ENCODE measurements at places on chromosomes 7 and 10.

DNA sequence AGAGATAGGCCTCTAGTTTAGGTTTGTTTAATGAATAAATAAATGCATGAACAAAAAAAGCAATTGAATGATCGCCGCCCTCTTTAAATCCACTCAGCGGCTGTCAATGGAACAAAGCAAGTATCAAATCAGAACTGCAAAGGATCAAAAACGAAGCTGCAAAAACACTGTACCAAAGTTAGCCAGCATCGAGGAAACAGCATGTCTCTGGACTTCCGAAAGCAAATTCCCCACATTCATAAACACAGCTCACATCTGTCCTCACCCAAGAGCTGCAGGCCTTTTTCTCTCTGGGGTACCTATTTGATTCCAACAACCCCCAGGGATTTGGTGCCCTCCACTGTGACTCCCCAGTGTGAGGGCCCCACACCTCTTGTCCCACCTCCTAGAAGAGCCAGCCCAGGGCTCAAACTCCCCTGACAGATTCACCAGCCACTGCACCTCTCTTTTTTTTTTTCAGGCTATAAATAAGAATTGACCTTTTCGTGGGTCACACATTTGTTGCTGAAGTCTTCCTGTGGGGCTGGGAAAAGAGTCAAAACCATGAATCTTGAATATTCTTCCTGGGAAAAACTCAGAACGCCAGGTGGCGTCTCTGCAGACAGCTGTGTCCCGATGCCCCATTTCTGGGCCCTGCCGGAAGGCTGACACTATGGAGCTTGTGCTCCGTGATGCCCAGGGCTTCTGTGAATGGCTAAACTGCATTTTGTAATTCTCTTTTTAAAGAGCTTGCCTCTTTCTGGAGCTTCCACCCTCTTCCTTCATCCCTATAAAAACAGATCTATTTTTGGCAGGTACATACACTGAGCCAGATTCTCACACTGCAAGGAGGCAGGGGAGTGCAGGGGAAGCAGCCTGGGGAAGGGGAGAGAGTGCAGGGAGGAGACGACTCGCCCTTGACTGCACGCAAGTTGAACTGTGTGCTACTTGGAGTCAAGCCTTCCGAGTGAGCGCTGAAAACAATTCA lies 51.7 kb downstream of the HSPA12A start:
- no peak for DNase-seq

- DNase-seq, result no peak
Observed at GRCh38 chr10:513393-513792, 176.1 kb downstream of the DIP2C start.

DNA sequence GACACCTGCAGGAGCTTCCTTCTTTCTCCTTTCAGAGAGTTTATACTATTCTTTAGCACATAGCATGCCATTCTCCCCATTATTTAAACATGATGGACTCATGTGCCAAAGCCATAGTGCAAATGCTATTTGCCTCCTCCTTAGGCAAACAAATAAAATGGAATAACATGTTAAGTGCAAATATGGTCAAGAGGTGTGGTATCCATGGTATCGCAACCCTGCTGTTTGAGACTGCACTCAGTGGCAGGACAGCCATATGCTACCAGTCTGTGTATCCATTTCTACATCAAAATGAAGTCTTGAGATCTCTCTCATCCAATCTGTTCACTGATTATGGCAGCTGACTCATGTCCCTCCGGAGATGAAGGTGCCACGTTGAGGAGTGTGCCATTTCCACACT lies 22.8 kb downstream of the HEPACAM2 start:
- no peak for DNase-seq

GRCh38 chr7:16317406-16317805 lies 103.9 kb downstream of the CRPPA start:
- DNase-seq, result no peak

- no peak for DNase-seq
Observed at GRCh38 chr10:74882427-74882826, 56.0 kb downstream of the KAT6B start.

DNA sequence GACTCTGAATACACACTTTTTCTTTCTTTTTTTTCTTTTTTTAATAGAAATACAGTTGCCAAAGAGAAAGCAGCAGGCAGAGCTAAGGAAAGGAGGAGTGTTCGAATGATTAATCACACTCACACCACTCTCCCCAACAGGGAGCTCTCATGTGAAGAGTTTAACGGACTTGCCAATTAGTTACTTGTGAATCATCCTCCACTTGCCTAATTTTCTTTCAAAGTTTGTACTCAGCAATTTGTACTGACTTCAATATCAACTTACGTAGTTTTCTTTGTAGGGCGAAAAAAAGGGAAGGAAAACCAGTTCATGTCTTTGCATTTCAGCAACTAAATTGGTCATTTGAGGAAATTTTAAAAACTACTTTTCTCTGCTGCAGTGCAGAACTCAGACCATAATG lies 109.2 kb downstream of the PIP4K2A start:
- DNase-seq, result no peak

- DNase-seq, result no peak
Observed at GRCh38 chr10:122237331-122237990, 33.6 kb upstream of the BTBD16 start.

- no peak for DNase-seq
Observed at GRCh38 chr10:4758256-4758655, 67.8 kb upstream of the AKR1E2 start.

DNA sequence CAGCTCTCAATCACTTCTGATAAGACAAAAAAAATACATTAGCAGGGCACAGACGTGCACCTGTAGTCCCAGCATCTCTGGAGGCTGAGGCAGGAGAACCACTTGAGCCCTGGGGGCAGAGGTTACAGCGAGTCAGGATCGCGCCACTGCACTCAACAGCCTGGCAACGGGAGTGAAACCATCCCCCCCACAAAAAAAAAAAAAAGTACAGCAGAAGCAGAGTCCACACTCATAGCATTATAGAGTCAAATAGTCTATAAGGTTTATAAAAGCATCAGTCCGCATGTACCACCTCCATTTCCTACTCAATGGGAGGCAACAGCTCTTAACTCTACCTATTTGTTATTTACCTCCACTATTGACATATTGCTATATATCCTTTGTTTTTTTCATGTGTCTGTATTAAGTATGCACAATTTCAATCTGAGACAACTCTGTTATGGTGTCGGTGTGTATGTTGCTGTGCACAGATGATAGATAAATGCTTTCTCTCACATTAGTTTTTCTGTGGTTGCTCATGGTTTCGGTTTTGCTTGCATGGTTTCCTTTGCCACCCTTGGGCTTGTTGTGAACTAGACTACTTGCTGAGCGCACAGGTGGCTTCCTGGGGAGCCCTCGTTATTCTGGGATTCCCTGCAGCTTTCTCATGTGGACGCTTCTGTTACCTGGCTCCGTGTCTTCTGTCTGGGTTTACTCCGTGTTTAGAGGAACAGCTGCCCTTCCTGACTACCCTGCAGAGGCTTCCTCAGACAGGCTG lies 40.4 kb downstream of the PROSER2 start:
- peak; percentile 20 for DNase-seq

GRCh38 chr7:94348142-94348541 lies 46.6 kb upstream of the COL1A2 start:
- no peak for DNase-seq

DNA sequence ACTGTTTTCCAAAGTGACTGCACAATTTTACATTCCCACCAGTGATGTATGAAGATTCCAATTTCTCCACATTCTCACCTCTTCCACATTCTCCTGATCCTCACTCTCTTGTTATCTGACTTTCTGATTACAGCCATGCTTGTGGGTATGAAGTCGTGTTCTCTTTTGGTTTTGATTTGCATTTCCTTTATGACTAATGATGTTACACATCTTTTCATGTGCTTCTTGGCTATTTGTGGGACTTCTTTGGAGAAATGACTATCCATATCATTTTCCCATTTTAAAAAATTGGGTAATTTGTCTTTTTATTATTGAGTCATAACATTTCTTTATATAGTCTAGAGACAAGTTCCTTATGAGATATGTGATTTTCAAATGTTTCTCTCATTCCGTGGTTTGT lies 10.5 kb upstream of the GIMAP8 start:
- DNase-seq, result no peak

DNA sequence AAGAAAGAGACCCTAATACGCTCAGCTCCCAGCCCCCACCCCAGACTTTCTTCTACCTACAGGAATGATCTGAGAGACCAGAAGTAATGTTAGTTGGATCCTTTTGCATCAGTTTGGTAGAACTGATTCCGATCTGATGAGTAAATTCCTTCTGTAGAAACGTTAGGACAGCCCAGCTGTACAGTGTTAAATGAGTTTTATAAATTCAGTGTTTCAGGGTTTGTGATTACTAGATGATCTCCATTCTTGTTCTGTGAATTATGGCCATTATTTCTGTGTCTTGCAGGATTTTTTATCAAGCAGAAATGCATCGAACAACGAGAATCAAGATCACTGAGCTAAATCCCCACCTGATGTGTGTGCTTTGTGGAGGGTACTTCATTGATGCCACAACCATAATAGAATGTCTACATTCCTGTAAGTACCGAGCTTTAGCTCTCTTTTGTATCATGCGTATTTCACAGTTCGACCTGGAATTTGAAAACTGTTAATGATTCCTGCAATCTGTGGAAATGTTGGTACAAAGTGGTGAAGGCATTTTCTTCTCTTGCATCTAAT lies 5.3 kb downstream of the BMI1 start:
- no peak for DNase-seq

DNA sequence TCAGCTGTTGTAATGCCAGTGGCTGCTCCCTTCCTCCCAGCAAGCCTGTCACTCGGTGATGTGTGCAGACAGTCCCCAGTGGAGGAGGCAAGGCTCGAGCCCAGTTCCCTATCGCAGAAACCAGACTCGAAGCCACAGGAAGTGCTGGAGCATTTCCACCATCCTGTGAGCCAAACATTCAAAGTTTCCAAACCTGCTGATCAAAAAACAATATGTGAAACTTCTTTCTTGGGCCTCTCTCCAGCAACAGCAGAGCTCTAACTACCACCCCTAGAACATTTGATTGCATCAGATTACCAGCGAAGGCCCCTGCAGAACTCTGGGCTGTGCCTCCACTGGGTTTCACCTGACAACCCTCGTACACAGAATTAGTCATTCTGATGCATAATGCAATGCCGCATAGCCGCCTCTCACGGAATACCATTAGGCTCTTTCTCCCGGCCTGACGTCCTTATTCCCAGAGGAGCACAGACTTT lies 94.0 kb downstream of the ELMO1 start:
- no peak for DNase-seq

- DNase-seq, result no peak
Observed at GRCh38 chr7:131026297-131027000, 292.4 kb upstream of the KLF14 start.

DNA sequence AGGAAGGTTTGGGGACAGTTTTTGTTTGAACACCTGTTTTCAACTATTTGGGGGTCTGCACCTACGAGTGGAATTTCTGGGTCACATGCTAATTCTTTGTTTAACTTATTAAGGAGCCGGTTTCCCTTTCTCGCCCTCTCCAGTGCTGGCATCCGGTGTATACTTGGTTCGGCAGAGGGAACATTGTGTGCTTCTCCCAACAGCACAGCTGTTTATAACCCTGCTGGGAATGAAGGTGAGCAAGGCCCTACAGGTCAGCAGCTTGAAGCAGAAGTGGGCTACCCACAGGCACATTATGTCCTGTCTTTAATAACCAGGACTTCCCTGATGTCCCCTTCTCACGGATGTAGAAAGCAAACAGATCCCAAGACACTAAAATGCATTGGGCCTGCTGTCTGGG lies 87.5 kb upstream of the PDCD4 start:
- no peak for DNase-seq

GRCh38 chr10:52248697-52249306 lies 65.3 kb upstream of the DKK1 start:
- DNase-seq, result no peak

DNA sequence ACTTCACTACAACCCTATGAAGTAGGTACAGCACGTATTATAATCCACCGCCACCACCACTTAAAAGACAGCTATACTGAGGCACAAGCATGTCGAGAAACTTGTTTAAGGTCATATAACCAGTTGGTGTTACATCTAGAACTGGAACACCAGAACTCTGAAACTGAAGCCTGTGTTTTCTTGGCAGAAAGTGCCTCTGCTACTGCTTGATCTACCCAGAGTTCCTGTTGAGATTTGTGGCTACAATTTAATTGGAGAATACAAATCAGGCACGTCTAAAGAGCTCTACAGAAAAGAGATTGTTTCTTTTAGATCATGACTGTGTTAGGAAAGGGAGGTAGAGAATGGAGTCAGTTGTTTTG lies 4.3 kb upstream of the ADD3 start:
- DNase-seq, result no peak

DNA sequence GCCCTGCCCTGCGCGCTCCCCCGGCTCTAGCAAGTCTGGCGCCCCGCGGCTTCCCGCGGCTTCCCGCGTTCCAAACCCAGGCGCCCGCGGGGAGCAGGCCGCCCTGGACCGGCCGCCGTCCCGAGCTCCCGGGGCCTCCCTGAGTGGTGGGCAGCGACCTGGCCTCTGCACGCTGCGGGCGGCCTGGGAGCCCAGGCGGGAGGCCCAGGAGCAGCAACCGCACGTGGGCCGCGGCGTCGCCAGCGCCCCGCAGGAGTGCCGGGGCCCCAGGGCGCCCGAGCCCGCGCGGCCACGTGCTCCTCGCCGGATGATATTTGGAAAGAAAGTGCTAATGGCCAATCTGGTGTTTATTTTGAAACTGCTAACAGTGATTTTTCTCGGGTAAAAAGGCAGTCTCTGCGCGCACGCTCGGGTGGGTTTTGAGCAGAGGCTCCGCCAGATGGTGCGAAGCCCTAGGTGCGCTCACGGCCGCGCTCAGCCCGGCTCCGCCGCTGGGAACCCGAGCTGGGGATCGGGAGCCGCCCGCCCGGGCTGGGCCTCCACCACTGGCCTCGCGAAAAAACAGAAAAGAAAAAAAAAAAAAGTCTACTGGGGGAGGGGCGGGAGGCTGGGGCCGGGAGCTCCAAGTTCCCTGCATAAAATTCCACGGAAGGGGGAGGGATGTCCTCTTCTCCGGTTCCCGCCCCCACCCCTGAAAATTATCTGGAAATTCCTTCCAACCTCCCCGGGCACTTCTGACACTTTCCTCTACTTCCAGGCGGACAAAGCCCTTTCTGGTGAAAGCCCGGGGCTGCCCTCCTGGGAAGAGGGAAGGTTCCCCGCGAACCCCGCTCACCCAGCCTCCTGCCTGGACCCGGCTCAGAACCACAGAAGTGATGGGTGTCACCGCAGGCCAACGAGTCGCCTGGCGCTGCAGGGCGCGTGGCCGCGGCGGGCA lies 4.3 kb downstream of the EBF3 start:
- no peak for DNase-seq

GRCh38 chr10:116848944-116849247 lies 403 bp upstream of the ENO4 start:
- no peak for DNase-seq

- no peak for DNase-seq
Observed at GRCh38 chr7:78220754-78221153, 422.2 kb downstream of the PHTF2 start.

GRCh38 chr7:88758381-88759229 lies 895 bp upstream of the ZNF804B start:
- DNase-seq, result no peak

- no peak for DNase-seq
Observed at GRCh38 chr7:98115746-98116525, 9.3 kb downstream of the LMTK2 start.

GRCh38 chr10:98246911-98247805 lies 20.8 kb downstream of the LOXL4 start:
- no peak for DNase-seq

Data from stimulated activated CD4-positive, alpha-beta T cell treated with anti-CD3 and anti-CD28 coated beads, Interleukin-15, amount 100 ng/mL, for 1 hour (primary cell).